ENCODE measurements at places on chromosomes 3 and 15. TPM values are rescaled to one million over a fixed set of nuclear protein-coding genes. Genes with fewer than 3 reads are reported as not detected.
A peak's percentile ranks its signal among the peaks of the same experiment; 100 is the strongest.

GRCh38 chr3:185744997-185745843 is 79.6 kb downstream of the IGF2BP2 start:
- peak; percentile 94 for DNase-seq

DNA sequence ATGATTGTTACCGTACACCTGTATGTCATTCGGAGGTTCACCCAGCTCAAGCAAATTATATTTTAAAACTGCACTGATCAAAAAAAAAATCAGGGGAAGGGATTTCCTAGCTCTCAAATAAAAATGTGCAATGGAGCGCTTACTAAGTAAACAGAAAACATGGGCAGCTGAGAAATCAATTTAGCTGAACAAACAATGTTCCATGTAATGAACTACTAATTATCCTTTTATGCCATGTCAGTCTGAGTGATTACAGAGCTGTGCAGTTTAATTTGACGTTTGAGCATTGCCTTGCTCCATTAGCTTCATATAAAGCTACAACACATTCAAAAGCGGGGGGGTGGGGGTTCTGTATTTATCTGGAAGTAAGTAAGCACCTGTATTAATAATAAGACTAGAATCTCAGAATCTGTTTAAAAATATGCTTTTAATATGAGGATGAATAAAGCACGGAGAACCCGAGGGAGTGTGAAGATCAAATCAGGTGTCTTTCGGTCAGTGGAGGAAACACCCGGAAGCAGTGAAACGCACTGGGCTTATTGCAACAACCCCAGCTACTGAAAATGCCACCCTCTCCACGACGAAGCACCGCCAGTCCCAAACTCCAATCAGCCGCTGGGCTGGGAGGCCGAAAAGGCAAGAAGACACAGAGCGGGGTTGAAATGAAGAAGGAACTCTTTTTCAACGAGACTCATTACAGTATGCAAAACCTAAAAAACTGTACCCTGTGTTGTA is 196.5 kb upstream of the ATP11B start:
- DNase-seq, result no peak

DNA sequence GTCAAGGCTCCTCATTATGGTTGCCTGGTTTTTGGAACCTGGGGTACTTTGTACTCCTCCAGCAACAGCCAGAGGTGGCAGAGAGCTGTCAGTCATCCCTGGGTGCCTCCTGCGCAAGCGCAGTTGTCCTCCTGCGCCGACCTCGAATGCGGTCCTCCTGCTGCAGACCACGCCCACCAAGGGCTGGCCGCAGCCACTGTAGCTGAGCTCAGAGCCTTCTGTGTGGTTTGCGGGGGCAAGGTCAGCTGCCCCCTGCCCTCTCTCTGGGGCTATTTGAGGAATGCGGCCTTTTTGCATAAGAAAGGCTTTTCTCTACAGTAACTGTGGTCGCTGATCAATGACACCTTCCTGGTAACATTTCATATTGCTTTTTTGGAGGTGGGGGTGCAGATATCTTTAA is 131.3 kb upstream of the SNRPN start:
- peak; percentile 86 for DNase-seq

- DNase-seq, result no peak
Measured at GRCh38 chr15:79562403-79562815, 130.3 kb downstream of the MINAR1 start.

DNA sequence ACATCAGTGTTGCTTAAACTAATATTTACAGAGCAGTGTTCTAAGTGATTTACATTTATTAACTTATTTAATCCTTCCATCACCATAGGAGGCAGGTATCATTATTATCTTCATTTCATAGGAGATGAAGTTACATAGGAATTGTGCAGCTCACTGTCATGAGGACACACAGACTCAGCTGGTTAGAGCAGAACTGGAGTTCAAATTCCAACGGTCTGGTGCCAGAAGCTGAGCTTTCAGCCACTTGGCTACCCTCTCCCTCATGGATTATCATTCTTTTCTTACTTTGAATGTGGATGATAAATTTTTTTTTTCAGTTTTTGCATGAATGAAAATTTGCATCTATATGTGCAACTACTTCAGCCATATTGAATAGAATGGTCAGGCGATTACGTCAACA is 86.0 kb upstream of the LRIG1 start:
- DNase-seq, result no peak

- DNase-seq, result no peak
Measured at GRCh38 chr3:185363662-185364203, 797 bp downstream of the MAP3K13 start.

Gene ATP13A4
- total RNA-seq, result not detected

DNA sequence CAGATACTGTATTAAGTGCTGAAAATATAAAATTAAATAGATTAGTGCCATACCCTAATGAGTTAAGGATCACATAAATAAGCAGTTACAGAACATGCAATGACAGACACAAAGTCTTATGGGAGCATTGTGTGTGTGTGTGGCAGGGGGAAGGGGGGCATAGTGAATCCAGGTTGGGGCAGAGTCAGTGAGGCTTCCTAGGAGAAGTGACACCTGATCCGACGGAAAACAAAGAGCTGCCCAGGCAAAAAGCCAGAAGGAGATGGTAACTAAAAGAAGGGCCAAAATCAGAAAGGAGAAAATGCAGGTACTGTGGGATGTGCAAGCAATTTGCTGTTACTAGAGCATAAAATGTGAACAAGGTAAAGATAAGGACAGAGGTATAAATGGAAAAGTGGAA is 80.1 kb upstream of the CHRM5 start:
- DNase-seq, result no peak

GRCh38 chr3:100271522-100271921 is 10.7 kb downstream of the TBC1D23 start:
- DNase-seq, result no peak

DNA sequence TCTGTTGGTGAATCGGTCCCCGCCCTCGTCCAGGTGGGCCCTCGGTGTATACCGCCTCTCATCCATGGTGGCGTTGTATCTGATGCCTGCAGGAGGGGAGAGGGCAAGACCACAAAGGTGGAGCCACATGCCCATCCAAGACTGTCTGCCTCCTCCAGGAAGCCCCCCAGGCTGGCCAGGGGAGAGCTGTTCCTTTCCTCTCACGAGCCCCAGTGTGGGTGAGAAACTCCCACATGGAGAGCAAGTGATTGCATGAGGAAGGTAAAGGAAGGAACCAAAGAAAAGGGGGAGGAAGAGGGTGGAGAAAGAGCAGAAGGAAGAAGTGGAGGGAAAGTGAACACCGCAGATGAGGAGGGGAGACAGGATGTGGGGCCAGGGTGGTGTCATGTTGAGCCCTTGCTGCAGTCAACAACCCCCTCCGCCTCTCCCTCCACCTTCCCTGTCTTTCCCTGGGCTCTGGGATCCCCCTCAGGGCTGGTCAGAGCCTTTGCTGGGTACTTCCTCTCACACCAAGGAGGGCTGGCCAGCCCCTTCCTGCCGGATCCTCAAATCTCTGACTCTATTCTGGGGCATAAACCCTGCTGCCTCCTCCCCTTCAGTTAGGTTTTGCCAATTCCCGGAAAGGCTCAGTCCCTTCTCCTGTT is 49.3 kb downstream of the FEM1B start:
- no peak for DNase-seq

DNA sequence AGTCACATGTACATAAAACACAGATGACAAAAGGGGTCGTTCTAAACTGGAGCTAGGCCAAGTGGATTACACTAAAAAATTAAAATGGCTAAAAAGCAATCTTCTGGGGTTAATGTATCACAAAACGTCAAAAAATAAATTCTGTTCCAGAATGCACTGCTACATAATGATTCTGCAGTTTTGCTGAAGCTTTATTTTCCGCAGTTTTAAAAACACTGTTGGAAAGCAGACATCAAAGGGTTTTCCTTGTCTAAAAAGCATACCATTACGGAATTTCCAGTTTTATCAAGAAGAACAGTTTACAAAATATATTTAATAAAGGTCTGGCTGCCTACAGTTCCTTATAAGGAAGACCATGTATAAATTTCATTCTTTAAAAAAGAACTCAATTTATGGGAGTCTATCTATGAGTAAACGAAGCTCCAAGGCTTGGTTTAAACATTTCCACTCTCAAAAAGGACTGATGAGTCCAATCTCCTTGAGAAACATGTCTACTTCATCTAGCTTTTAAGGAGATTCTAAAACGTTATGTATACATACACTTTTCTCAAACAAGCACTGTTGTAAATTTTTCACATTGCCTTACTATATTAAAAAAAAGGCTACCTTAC is 1.3 kb downstream of the DMXL2 start:
- DNase-seq, result no peak

DNA sequence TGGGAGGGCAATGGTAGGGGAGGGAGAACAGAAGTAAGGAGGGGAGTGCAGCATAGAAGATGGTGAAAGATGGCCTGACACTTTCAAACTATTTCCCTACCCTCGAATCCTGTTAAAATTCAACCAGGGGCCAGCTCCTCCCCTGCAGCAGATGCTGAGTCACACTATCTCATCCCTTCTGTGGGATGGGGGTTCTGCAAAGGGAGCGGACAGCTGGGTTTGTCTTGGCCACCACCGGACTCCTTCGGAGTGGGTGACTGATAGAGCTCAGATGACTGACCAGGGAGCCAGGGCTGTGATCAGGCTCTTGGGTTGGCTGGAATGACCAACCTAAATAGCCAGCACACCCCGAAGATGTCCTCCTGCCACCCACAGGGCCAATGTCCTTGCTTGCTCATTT is 33.6 kb upstream of the TMCC1 start:
- DNase-seq, result no peak

GRCh38 chr15:78761020-78761419 is 50.2 kb downstream of the ADAMTS7 start:
- no peak for DNase-seq

DNA sequence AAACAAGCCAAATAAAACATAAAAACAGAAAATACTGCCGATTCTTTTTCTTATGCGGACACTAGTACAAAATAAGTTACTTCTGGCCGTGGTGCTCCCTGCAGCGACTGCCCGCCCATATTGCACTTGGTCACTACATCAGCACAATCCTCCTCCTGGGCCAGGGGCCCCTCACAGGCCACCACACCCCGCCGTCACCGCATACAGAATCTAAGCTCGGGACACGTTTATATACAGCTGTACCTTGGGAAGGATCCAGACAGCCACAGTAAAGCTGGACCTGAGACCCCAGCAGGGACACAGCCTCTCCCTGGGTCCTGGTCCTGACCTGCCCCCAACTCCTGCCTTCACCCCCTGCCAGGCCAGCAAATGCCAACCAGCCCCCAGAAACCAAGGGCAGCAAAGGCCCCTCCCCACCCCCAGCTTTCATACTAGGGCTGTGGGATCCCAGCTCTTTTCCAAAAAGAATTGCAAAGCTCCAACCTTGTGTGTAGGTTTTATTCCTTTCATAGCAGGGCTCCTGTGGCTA is 12.9 kb upstream of the DNAJB8 start:
- no peak for DNase-seq

DNA sequence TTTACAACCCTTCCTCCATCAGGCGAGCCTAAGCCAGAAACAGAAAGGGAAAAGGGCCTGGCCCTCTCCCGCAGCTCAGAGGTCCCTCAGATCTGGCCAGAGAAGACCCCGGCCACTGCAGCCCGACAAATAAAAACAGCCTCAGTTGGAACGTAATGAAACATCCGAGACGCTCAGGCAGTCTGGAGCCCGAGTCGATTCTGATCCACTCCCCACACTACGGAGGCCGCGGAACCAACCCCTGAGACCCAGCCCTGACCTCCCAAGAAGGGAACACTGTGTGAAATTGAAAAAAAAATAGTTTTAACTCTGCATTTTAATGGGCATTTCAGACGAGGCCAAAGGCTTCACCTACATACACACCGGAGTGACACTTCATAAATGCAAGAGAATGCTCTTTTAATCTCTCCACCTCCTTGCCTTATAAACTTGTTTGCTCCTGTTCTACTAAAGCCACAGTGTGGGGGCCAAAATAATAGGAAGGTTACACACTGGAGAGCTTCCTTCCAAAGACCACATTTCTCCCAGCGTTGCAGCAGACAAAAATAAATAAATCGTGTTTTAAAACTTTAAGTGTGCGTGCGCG is 3.7 kb downstream of the MEIS2 start:
- DNase-seq, result no peak

- DNase-seq, result peak; percentile 60
Measured at GRCh38 chr3:192727032-192727847, at the start of gene FGF12. Gene FGF12, minus strand, starts transcription at chr3:192727541.

DNA sequence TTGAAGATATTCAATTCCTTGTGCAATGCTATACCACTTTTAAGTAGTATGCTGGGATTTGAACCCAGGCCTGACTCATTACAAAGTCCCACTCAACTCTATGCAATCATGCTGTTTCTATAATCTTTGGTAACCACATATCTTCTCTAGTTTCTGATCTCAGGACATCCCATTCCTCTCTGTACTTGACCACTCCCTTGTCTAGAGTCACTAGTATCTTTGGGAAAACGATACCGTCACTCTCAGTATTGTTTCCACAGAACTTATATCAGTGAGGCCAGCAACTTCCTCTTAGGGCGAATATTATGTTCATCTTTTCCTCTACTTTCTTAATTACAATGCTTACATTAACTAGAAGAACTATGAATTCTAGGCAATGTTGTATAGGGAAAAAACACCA is 137.3 kb upstream of the TSPAN3 start:
- no peak for DNase-seq

- DNase-seq, result no peak
Measured at GRCh38 chr3:134857356-134857755, 62.3 kb downstream of the EPHB1 start.

Gene TRPM1
- total RNA-seq, result not detected

Gene TUSC7
- total RNA-seq, result not detected

DNA sequence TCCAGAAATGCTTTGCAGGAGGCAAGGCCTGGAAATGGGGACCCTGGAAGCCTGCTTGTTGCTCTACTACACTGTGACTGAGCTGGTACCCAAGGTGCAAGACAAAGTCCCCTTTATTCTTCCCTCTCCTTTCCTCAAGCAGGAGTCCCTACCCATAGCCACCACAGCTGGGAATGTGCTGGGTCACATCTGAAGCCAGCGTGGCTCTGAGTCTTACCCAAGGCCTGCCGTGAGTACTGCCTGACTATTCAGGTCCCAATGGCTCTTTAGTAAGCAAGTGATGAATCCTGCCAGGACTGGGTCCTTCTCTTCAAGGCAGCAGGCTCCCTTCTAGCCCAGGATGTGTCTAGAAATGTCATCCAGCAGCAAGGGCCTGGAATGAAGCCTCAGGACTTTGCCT is 9.6 kb upstream of the RAD51 start:
- no peak for DNase-seq

Data from Daoy (cell line).